NCI-H2029 (cell line): ENCODE measurements at places on chromosomes 1 and 21.

- no peak for DNase-seq
Measured at GRCh38 chr1:212623603-212624002, 15.0 kb downstream of the ATF3 start.

DNA sequence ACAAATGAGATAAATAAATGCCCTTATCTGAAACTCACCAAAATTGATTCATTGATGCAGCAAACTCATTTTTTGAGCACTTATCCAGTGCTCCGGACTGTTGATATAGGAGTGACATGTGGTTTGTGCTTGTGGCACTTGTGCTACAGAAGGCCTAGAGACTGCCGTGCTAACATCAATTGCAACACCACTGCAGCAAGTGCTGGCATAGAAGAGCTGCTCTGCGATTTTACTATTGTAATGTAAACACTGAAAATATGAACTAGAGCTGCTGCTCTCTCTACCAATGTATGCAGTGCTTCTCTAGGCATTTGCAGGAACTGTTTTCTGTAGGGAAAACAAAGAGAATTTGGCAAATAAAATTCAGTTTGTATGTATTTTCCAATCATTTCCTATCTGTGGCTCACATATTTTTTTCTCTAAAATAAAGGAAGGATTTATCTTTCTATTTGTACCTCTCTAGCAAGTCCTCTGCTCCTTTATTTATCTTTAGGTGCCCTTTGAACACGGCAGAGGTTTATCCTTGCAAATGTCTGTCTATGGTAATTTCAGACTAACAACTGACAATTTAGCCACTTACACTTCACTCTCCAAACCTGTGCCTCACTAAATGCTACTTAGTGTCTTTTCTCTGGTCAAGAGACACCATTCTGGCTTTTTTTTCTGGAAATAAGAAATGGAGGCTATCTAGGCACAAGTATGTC, 409.5 kb upstream of the ADGRL2 start:
- DNase-seq, result no peak

DNA sequence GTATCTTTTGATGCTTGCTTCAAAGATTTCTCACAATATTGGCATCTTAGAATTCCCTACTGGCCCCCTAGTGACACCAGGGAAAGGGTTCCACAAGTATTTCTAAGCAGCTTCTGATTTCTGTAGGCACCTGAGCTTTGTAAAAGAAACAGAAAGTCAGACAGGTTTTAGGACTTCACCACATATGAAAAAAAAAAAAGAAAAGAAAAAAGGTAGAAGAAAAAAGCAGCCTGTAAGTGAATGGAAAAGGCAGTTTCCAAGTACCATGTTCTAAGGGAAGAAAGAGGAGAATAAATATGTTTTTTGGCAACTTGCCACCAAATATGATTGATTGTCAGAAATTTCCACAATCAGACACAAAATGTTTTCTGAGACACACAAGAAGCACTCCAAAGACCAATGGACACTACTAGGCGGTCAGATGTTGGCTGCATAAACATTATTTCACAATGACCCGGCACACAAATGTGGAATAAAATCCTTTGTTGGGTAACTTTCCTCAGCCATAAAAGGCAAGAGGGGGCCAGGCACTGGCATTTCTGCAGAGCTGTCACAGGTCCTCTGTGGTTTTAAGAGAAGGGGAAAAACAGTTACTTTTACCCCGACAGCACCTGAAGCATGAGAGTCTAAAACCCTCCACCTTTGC, 12.7 kb upstream of the CPLANE2 start:
- DNase-seq, result no peak

DNA sequence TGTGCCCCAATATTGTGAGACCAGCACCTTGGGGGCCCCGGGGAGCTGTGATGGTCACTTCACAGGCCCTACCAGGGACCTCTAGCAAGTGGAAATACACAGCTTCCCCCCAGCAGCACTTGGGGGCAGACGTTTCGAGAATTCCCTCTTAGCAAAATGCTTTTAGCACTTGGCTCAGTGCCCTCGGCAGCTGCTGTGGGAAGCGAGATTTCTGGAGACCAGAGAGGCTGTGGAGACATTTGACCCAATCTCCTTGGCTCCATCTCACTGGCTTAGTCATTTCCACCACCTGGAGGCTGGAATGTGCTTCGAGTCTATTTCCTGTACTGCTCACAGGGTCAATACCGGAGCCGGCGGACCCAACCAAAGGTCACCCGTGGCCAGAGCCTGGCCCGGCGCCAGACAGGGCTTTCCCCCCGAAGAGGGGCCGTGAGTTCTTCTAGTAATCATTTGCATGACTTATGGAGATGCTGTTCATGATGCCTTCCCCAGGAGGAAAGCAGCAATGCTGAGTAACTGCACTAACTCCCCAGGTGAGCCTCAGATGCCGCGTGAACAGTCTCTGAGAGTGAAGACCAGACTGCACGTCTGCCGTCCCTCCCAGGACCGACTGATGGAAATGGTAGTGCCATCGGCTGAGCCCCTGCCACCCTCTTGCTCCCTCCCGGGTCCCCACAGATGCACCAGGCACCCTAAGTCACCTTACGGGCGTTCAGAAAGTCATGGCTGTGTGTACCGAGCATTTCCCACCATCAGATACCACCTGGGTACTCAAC, 4.4 kb upstream of the C2CD2 start:
- DNase-seq, result peak; percentile 14

- DNase-seq, result peak; percentile 71
Measured at GRCh38 chr1:43883321-43883720, 50.3 kb upstream of the ARTN start.

GRCh38 chr1:234479310-234479559, 256 bp upstream of the TARBP1 start:
- DNase-seq, result no peak

DNA sequence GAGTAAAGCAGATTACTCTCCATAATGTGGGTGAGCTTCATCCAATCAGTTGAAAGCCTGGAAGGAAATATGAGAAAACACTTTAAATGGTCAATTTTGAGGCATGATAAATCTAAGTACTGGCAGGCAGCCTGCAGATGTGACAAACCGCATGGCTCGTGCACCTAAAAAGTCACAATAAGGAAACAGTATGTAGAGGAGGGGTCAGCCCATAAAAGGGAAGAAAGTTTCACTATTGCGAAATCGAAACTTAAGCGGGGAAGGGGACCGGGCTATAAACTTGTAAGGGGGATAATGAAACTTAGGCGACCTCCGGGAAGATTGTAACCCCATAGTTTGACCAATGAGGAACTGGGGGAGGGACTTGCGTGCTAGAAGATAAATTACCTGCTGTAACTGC, 109.8 kb downstream of the PLPPR4 start:
- DNase-seq, result no peak

DNA sequence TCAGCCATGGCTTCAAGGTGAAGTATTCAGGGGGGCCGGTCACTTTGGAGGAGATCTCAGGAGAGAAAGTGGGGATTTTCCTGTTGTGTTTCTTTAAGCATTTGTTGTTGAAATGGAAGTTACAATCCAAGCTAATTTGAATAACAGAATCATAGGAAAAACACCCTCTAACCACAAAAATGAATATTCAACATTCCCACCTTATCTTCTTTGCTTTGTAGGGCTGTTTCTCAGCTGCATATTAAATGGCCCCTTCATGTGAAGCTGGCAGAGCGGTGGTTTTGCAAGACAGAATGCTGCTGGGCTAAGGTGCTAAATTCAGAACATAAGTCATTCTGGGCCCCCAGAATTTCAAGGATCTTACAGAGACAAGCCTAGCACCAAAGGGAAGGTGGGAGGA, 279.0 kb downstream of the RRAGC start:
- no peak for DNase-seq

DNA sequence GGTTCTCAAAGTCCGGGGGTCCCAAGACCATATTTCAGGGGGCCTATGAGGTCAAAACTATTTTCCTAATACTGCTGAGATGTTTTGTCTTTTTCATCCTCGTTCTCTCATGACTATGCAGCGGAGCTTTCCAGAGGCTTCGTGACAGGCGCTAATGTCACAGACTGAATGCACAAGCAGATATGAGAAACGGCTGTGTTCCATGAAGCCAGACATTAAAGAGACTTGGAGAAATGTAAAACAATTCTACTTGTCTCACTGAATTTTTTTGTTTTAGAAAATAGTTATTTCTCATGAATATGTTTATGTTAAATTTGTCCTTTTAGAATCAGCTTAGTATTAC, 10.3 kb downstream of the PIGP start:
- no peak for DNase-seq

GRCh38 chr1:92094090-92094489, 13.9 kb downstream of the BTBD8 start:
- DNase-seq, result no peak

DNA sequence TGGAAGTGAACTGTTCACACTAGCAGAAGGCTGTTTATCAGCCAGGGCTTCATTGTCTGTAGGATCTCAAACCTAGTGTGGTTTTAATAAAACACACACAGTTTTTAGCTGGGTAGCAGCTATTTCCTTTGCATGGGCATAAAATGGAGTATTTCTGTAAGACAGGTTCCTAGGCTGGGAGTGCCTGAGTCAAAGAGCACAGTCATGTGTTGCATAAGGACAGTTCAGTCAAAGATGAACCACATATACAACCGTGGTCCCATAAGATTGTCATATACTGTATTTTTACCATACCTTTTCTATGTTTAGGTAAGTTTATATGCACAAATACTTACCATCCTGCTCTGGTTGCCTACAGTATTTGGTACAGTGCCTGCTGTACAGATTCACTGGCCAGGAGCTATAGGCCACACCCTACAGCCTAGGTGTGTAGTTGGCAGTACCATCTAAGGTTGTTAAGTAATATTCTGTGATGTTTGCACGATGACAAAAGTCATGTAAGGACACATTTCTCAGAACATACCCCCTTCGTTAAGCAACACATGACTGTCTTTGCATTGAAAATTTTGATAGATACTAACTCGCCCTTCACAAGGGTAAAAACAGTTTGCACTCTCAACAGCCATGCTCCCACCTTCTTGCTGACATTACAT, 17.2 kb downstream of the LGALS8 start:
- no peak for DNase-seq

DNA sequence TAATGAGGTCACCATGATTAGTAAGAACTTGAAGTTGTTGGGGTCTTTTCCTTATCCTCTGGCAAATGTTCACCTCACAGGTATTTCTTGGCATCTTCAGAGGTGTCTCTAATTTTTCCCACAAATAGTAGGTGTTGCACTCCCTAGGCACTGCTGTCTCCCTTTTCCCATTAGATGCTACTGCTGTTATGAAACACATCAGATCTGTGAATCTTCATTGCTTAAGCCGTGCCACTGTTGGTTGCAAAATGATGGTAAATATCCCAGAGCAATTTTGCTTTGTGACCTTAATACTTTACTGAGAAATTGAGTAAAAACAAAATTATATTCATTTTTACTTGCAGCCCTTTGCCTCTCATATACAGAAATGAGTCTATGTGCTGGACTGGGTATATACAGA, 169.6 kb downstream of the KCNK2 start:
- no peak for DNase-seq

GRCh38 chr1:108749081-108749480, 2.6 kb downstream of the STXBP3 start:
- no peak for DNase-seq

DNA sequence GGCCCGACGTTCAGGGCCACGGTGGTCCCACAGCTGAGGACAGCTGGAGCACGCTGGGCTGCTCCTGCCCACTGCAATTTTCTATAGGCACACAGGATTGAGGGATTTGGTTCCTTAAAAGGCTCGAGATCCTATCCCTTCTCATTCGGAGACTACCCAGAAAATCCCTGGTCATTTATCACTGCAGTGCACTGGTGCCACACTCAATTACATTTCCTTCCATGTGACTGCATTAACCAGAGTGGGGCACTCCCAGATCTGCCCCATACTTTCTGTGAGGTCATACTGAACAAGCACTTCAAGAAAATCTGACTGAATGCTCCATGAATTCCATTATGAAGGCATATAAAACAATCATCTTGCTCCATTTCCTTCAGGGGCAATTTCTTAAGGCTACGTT, 49.8 kb upstream of the KCNE1 start:
- no peak for DNase-seq

- peak; percentile 15 for DNase-seq
Measured at GRCh38 chr1:163981500-163982030, 577.4 kb upstream of the PBX1 start.

DNA sequence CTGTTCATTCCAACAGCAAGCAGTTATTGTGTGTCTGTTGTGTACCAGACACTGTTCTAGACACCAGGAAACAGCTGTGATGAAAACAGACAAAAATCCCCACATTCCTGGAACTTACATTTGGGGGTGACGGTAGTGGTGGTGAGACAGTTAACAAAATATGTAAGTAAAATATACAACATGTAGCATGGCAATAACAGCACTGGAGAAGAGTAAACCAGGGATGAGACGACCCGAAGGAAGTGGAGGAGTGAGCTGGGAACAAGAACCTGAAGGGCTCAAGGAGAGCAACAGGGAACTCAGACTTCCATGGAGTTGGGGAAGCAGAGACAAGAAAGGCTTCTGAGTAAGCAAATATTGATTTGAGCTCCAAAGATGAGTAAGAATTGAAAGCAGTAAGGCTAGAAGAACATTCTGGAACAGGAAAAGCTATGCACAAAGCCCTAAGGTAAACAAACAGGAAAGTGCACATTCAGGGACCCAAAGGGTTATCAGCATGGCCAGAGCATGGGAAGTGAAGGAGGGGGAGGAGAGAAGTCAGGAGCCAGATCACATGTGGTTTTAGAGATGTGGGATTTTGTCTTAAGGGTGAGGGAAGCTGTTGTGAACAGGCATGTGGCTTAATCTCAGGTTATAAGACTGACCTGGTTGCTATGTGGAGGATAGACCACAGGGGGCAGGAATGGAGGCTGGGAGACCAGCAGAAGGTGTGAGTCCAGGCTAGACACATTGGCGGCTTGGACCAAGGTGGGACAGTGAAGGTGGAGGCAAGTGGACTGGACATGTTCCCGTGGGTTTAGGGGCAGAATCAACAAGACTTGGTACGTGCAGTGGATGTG, 7.3 kb downstream of the CSF1 start:
- DNase-seq, result no peak

- DNase-seq, result no peak
Measured at GRCh38 chr1:9059891-9060744, 9.3 kb downstream of the SLC2A5 start.

DNA sequence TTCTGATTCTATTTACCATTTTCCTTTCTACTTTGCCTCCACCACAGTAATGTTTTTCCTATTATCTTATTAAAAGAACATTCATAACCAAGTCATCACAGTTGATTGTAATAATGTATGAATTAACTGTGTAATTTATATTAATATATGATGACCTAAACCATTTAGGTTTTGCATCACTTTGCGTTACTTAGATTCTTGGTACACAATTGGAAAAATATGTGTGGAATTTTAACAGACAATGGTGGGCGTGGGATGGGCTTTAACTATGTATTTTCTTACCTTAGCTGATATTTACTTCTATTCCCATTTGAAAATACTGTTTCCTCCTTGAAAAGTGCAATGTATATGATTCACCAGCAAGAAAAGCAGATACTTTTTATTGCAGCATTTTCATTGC, 3.6 kb downstream of the KRTAP21-3 start:
- no peak for DNase-seq
